ENCODE measurements at places on chromosomes 11 and 22.
A peak's percentile ranks its signal among the peaks of the same experiment; 100 is the strongest.

DNA sequence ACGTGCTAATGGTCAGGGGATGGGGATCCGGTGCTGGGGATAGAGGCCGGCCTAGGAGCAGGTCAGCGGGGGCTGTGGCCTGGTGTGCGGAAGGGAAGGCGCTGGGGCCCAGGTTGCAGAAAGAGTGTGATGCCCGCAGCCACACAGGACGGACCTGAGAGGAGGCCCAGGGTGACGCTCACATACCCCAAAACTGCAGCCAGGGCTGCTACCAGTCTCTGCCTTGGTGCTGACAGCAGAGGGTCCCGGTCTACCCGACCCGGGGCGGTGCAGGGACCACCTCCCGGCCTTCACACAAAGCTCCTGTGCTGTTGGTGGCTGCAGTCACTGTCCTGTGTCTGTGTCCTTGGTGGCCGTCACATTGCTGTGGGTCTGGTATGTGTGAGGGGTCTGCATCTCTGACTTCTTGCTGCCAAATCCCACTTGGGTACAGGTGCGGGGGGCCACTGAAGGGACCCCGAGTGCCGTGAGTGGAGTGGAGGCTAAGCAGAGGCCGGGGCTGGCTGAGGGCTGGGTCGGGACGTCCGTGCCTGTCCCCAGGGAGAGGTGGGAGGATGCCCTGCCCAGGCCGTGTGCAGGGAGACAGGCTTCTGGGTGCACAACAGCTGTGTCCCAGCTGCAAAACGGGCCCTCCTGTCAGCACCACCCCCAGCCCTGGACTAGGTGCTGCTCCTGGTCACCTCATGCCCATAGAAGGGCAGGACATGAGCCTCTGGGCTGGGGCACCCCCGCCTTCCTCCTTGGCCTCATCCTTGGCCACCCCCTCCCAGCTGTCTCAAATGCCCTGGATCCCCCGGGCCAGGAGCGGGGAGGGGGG lies 1.5 kb downstream of the LSP1 start:
- peaks cover 48% of the 10 kb centered on the region for H3K4me1 ChIP-seq
- peak overlapping the region; percentile 100 for H3K4me3 ChIP-seq
- H3K36me3 ChIP-seq = peaks cover 44% of the 10 kb centered on the region
- H3K27ac ChIP-seq = peak overlapping the region; percentile 100
- no peaks in the 10 kb centered on the region for H3K27me3 ChIP-seq
- DNase-seq = no peak

DNA sequence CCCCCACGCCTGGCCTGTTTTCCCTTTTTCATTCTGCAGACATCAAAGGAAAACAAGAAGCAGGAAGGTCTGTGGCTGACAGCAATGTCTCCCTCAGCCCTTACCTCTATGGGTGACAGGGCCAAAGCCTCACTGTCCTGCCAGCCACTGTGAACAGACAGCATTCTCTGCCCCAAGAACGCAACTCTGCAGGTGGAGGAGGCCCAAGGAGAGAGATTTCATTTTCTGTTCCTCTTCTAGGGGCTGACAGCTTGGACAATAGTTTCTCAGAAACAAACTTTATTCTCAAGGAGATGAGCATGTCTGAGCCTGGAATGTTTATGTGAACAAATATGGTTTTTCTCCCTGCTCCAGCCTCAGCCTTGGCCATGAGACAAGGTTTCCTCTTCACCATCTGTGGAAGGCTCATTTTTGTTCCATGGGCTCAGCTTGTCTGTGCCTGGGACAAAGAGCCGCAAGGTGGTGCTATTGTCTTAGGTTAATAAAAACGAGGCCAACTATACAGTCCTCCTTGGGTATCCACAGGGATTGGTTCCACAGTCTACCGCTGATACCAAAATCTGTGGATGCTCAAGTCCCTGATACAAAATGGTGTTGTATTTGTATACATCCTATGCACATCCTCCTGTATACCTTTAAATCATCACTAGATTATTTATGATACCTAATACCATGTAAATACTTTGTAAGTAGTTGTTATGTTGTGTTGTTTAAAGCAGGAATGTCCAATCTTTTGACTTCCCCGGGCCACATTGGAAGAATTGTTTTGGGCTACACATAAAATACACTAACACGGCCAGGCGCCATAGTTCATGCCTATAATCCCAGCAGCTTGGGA lies 5.8 kb downstream of the PIWIL3 start:
- peak; percentile 33 for DNase-seq
- H3K4me1 ChIP-seq = no peaks in the 10 kb centered on the region
- no peak overlapping the region for H3K27ac ChIP-seq
- peaks cover 12% of the 10 kb centered on the region for H3K27me3 ChIP-seq
- no peak overlapping the region for H3K4me3 ChIP-seq
- H3K36me3 ChIP-seq = no peaks in the 10 kb centered on the region

- H3K4me1 ChIP-seq = peaks cover 67% of the 10 kb centered on the region
- no peak for DNase-seq
- H3K36me3 ChIP-seq = peaks cover 63% of the 10 kb centered on the region
- peak overlapping the region; percentile 89 for H3K27ac ChIP-seq
- peak overlapping the region; percentile 97 for H3K4me3 ChIP-seq
Observed at GRCh38 chr11:67406420-67406968, 2.6 kb downstream of the TBC1D10C start.

DNA sequence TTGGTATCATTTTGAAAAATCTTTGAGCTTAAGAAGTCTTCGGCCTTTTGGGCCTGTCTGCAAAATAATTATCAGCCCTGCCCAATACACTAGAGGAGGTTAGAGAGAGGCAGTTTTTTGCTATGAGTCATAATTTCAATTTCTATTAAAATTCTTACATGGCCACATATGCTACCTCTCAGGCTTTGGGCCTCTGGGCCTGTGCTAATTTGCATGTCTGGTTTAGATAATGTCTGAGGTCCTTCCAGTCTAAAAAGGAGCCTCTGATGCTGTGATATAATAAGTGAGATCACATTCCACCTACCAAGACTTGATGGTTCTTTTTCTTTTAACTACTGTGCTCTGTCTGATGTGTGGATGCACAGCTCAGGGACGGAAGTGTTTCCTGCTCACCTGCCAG lies 70.8 kb downstream of the KCNJ1 start:
- H3K27me3 ChIP-seq = no peaks in the 10 kb centered on the region
- H3K4me1 ChIP-seq = peaks cover 27% of the 10 kb centered on the region
- H3K4me3 ChIP-seq = no peak overlapping the region
- DNase-seq = no peak

Data from effector memory CD8-positive, alpha-beta T cell (primary cell).